CD4-positive, alpha-beta T cell treated with Interleukin-12 subunit alpha and Interleukin-12 subunit beta, for 1 hour (primary cell): ENCODE measurements at places on chromosomes 4 and X.

GRCh38 chr4:88791274-88791673, 93.6 kb upstream of the NAP1L5 start:
- DNase-seq: peak; percentile 7

DNA sequence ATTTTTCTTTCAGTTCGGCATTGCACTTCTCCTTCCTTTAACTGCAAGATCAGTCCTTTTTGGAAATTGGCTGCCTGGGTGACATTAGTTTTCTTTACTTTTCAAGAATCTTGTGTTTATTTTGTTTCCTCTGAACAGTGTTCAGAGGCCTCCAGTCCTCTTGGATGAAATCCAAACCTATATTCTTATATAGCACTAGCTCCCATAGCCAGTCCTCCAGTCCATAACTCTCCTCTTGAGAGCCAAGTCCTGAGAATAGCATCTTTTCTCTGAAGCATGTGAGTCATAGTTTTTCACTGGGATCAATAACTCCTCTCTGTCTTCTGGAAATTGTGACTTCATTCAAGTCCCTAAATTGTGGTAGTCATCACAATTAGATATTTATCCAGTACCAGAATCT, 357.5 kb downstream of the RAPGEF2 start:
- DNase-seq: no peak

- no peak for DNase-seq
Observed at GRCh38 chr4:156312261-156312847, 358.7 kb upstream of the CTSO start.

GRCh38 chr4:110271986-110272385, 73.6 kb upstream of the ELOVL6 start:
- no peak for DNase-seq

DNA sequence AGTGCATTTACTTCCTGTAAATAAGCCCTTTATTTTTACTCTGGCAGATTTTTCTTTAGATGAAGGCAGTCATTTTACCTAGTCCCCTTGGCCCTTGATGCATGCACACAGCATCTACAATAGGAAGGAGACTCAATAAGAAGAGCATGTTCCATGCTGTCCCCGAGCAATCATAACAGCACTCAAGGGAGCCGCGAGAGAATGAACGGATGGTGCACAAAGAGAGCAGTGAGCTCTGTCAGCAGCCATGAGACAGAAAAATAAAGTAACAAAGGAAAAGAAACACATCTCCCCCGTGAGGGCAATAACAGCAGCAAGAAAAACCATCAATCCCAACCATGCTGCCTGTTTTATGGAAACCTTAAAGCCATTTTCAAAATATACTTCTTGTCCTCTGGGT, 11.9 kb downstream of the SMIM31 start:
- no peak for DNase-seq

DNA sequence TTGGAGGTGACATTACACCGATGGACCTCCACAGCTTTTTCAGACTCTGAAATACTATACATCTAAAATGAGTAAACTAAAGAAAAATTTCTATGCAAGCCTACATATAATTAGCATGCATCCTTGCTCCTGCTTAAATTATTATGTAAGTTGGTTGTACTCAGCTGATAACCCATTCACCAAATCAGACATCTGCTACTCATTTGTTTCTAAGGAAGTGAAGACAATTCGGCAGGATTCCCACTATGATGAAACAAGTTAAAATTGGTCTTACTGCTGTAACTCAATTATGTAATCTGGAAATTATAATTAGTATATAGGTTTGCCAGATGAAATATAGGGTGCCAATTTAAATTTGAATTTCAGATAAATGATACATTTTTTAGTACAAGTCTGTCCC, 59.5 kb upstream of the FGF13 start:
- DNase-seq: no peak

- DNase-seq: no peak
Observed at GRCh38 chr4:15118292-15118691, 116.0 kb downstream of the CPEB2 start.

DNA sequence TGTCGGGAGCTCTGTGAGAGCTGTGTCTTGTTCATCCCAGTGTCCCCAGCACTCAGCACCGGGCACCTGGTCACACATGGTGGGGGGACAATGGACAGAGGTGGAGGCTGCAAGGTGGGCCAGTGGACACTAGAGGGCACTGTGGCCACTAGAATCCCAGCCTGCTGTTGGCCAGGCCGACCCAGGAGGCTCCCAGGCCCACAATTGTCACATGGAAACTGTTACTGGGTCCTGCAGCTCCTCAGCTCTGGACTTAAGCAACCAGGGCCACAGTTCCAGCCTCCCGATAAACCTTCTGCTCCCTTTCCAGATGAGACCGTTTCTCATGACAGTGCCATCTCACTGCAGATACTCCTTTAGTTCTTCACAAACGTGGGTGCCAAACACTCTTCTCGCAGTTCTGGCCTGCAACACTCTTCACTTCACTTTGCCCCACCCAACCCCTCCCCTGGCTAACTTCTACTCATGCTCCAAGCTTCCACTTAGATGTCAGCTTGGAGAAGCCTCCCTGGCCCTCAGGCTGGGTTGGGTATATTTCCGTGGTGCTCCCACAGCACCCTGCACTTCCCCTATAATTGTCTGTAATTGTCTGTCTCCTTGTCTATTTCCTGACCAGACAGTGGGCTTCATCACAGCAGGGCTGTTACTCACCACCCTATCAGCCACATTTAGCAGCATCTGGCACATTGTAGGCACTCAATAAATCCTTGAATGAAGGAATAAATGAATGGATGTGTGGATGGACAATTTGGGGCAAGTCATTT, 3.5 kb upstream of the IQSEC2 start:
- DNase-seq: peak; percentile 55

- DNase-seq: no peak
Observed at GRCh38 chrX:14015294-14015693, 14.4 kb downstream of the GEMIN8 start.

GRCh38 chr4:68267433-68267944, 22.0 kb upstream of the TMPRSS11B start:
- no peak for DNase-seq

- DNase-seq: no peak
Observed at GRCh38 chr4:51874551-51874950, 31.6 kb downstream of the DCUN1D4 start.

- no peak for DNase-seq
Observed at GRCh38 chr4:47729131-47729680, 108.7 kb downstream of the CORIN start.

DNA sequence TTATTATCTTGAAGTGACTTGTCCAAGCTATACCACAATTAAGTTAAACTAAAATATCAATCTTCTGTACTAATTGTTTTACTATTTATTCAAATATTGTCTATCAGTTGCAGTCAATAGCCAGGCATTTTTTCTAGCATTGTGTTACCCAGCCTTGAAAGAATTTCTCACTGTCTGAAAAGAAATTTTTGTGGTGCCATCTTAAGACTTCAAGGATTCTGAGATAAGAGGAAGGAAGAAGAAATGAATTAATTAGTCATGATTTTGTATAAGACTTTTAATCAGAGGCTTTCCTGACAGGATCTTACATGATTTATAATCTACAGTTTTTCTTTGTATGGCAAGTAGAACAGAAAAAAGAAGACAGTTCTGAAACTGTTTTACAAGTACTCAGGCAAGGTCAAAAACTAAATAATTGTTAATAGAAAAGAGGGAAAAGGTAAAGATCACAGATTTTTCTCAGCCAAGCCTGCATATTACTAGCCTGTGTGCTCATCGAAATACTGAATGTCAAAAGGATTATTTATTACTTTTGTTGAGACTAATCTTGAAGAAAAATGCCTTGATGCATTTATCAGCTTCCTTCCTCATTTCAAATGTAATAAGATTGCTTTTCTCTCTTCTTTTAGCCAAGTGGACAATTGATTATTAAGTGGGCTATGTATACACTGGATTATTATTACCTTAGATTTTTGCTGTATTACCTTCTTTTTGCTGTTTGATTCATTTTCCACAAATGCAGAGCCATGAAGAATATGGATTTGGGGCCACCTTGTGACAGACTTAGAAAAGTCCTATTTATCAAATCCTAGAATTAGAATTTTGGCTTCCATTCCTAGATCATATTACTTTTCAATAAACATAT, 53.8 kb downstream of the CXCL1 start:
- DNase-seq: no peak

GRCh38 chr4:125323654-125324053, 8.9 kb downstream of the FAT4 start:
- no peak for DNase-seq

DNA sequence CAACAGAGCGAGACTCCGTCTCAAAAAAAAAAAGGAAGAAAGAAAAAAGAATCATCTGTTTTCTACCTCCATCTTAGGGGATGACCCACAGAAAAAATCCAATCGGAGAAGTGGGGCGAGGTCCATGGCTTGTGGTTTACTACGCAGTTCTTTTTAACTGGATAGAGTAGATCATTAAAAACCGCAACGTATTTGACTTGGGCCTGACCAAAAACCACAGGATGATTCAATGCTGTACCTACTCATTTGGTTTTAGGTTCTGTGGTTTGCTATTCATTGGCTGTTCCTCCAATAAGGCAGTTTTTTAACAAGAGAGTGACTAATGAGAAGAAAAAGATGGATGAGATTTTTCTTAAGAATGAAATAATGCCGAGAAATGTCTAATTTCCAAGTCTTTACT, 83.7 kb downstream of the FREM3 start:
- DNase-seq: no peak

DNA sequence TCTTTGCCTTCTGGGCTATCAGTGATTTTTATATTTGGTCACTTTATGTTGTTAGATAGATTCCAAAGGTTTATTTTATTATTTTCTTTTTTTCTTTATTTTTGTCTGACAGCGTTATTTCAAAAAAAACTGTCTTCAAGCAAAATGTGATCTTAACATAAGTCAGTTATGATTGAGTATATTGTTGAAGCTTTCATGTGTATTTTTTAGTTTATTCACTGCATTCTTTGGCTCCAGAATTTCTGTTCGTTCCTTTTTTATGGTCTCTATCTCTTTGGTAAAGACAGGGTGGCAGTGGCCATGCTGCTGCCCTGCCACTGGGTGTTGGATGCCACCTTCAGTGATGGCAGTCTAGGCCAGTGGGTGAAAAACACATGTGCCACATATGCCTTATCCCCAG, at the start of gene MAGEC3:
Gene MAGEC3 (plus strand): TSS at position 301 of the 400 bp plus-strand sequence. CDS start 0 bp downstream, at position 301.
- no peak for DNase-seq

GRCh38 chr4:24632011-24632410, 47.7 kb upstream of the DHX15 start:
- DNase-seq: no peak

GRCh38 chr4:99848591-99849001, 32.0 kb downstream of the DAPP1 start:
- DNase-seq: no peak

GRCh38 chrX:67346667-67347066, 197.2 kb upstream of the AR start:
- DNase-seq: no peak

DNA sequence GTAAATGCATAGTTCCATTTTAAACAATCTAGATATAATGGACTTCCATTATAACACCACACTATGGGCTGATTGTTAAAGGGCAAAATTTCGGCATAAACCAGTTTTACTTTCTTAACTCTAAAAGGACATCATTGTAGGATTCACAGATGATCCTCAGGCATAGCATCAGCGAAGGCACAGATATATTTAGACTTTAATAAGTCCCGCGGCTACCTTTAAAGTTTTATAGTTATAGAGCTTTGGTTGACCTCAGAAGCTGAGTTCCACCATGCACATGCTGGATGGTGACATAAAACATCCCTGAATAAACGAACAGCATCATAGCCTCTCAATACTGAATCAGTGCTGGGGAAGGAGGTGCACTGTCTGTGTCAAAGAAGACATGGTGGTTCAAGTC, 125.0 kb upstream of the PDLIM3 start:
- DNase-seq: no peak

DNA sequence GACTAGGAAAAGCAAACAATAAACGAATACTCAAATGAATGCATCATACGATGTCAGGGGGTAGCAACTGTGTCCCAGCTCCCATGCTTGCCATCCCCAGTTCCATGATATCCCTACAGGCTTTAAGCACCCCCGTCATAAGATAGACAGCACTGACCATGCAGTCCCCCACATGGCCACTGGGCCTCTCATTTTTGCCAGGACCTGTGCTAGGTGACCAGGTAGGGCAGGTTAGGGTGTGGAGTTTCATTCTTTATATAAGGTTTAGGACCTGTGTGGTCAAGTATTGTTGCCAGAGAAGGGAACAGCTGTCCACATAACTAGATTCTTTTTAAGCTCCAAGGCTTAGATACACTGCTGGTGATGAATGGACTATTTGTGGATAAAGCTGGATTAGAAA, 9.7 kb downstream of the PPEF2 start:
- no peak for DNase-seq

- no peak for DNase-seq
Observed at GRCh38 chrX:120309873-120310705, 1.2 kb downstream of the TMEM255A start.

DNA sequence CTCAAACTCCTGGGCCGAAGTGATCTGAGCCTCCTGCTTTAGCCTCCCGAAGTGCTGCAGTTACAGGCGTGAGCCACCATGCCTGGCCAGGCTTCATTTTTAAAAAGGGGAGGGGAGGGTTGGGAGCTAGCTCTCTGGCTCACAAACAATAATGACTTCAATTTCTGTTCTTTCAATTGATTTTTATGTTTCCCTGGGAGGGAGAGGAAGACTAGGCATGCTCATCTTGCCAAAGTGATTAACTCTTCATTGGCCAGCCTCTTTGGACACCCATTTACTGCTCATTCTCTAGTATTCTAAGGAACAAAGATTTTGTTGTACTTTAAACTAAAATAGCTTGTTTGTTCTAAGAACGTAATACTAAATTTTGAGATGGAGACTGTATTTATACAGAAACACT, 43.4 kb upstream of the TRIM2 start:
- DNase-seq: no peak

DNA sequence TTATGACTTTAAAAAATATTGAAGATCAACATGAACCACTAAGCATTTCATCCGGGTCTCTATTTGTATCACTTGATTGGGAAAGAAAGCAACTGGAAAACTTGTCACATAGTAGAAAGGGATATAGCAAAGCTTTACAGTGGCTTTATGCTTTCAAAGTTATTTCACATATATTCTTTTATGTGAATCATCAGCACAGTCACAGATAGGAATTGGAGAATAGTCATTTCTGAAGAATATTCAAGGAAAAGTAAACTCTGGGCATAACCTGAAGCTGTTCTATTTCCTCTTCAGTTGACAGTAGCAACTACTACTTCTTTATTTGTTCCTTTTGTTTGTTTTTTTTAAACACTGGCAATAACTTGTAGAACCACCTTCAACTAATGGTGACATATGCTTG, 50.5 kb downstream of the MND1 start:
- no peak for DNase-seq

GRCh38 chr4:108484187-108484586, 136.2 kb upstream of the RPL34 start:
- DNase-seq: no peak

DNA sequence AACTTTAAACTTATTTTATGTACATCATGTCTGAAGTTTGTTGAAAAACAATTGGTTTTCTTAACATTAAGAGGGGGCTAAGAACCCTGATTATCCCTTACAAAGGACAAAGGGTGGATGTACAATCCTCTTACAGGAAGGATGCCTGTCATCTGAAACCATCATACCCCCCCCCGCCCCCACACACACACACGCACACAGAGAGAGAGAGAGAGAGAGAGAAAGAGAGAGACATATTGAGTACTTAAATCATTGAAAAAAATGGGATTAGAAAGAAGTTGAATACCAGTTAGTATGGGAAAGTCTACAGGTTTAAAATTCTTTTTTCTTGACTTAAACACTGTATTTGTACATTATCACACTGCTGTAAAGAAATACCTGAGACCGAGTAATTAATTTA, 10.9 kb upstream of the PGM2 start:
- no peak for DNase-seq
